CD8-positive, alpha-beta memory T cell (primary cell): ENCODE measurements at places on chromosomes 13 and 19.

GRCh38 chr19:51514866-51515481 is 13.4 kb upstream of the SIGLEC12 start:
- peak; percentile 21 for DNase-seq

DNA sequence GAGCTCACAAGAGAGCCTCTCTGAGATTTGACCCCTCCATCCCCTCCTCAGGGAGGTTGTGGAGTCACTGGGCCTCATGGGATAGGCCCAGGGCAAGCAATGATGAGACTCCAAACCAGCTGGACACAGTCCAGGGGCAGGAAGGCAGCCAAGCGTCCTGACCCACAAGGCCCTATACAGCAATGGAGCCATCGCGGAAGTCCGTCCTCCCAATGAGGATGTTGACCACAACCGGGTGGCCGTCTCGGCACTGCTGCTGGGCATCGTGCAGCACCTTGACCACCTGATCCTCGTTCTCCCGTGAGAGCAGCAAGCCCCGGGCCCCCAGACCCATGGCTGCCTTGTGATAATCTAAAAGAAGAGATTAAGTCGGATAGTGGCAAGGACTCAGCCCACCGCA is 7.9 kb downstream of the SYDE1 start:
- no peak for DNase-seq

DNA sequence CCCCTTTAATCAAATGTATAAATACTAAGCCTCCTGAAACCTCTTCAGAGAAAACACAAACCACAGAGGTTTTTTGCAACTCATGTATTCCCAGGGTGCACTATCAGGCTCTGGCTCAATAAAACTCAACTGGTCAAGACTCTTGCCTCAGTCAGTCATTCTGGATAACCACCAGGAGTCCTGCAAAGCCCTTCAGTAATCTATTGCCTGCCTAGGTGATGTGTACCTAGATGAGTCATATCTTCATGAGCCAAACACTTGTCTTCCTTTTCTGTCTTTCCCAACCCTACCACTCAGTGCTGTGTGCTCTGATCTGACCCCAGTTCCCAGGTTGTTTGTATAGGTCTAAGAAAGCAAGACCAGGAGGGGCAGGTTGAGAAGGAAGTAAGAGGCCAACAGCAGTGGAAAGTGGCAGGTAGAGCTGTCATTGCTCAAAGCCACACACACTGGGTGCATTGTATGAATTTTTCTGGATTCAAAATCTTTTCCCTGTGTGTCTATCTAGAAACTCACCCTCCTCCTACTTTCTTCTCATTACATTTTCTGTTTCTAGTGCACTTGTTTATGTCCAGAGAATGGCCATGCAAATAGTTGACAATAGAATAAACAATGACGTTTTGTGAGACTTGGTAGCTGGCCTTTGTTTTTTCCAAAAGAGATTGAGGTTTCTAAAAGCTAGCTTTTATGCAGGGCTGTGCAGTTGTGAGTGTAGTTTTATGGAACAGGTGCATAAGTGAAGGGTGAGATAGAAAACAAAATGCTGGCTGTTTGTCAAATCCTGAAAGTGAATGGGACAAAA is 48.1 kb downstream of the PSG1 start:
- no peak for DNase-seq

DNA sequence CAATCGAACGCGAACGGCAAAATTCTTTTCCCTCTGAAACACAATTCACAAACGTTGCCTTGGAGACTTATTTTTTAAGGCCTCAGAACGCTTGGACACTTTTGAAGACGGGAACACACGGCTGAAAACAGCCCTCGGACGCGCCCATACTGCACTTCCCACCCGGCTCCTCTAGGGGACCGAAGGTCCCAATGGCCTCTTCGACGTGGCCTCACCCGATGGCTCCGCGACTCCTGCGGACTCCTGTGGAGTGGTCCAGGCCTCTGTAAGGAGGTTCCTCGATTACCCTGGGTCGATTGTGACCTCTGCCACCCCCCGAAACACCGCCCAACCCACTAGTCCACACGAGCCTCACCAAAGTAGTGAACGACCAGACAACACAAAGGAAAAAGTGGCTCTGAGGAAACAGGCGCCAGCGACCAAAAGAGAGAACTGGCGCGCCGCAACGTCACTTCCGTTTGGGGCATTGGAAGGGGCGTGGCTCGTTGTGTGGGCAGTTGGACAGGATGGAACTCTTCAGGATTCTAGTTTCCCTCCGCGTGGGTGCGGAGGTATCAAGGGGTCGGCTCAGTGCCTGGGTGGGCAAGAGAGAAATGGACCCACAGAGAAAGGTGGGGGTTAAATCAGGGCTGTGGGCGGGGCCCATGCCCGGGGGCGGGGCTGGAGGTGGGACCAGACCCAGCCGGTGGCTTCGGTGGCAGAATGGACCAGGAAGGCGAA is at the start of gene ZNF560:
TSS of gene ZNF560 (minus strand) at position 434 of the 720 bp plus-strand sequence. CDS start 23,303 bp downstream, outside the sequence.
- no peak for DNase-seq

DNA sequence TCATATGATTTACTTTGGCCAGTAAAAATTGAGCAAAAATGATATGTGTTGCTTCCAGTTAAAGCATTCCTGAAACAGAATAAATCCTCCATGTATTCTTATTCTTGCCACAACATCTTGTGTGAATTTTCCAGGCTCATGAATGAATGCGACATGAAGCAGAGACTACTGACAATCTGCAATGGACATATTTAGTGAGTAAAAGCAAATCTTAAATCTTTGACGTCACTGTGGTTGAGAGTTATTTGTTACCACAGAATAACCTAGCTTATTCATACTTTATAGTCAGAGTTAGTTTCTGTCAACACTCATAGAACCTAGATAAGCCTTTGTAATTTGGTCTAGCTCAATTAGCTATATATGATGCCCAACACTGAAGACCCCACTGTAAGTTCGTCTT is 1443.1 kb downstream of the PCDH9 start:
- DNase-seq, result no peak
